ENCODE measurements at places on chromosomes 5 and 9.

GRCh38 chr9:16484744-16485143 lies 385.7 kb downstream of the BNC2 start:
- DNase-seq, result no peak

DNA sequence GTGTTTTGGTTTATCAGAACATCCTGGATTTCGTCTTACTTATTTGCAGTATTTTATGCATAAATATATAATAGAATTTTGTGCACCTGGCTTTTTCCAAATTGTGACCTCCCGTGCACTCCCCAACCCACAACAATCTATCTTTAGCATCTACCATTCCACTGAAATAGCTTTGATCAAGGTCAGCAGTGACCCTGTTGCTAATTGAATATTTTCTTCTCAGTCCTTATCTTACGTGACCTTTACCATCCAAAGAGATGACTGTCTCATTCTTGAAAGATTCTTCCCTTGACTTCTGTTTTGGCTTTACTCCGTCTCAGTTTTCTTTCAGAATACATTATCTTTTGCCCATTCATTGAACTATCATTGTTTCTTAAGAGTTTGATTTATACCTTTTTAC lies 18.4 kb downstream of the NDUFS4 start:
- DNase-seq, result no peak

DNA sequence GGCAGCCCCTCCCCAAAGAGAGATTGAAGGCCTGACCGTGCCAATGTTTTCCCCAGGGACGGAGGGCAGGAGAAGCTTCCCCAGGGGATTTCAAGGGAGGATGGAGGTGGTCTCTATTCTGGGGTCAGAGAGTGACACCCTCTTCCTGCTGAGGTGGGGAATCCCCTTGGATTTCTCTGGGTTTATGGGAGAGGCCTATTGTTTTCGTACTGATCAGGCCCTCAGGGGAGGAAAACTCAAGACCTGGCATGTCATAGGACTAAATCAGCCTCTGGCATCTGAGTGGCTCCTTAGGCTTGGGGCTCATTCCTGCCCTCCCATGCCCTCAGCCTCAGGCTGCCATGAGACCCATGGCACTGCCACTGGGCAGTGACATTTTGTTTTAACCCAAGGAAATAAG lies 44.6 kb downstream of the IRF1 start:
- DNase-seq, result no peak

GRCh38 chr5:35884191-35884769 lies 27.6 kb downstream of the IL7R start:
- peak; percentile 93 for DNase-seq

GRCh38 chr5:124231230-124231629 lies 515.2 kb downstream of the ZNF608 start:
- DNase-seq, result no peak

DNA sequence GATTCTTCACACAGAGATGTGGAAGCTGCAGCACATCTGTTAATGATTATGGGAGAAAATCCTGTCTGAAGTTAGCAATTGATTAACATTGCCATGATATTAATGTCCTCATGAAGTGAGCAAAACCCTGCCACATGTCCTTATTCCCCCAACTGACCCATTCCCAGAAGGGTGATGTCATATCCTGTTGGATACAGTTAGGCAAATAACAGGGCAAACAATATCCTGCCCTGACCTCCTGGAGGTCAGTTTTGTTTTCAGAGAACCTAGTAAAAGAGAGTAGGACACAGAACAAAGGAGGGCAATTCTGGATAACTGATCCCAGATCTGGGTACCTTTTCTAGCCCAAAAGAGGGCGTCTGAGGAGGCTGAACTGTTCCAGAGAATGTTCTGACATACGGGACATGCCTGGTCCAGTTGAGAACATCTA lies 11.0 kb downstream of the ABLIM3 start:
- DNase-seq, result no peak

GRCh38 chr5:132601071-132601728 lies 44.4 kb downstream of the RAD50 start:
- no peak for DNase-seq

DNA sequence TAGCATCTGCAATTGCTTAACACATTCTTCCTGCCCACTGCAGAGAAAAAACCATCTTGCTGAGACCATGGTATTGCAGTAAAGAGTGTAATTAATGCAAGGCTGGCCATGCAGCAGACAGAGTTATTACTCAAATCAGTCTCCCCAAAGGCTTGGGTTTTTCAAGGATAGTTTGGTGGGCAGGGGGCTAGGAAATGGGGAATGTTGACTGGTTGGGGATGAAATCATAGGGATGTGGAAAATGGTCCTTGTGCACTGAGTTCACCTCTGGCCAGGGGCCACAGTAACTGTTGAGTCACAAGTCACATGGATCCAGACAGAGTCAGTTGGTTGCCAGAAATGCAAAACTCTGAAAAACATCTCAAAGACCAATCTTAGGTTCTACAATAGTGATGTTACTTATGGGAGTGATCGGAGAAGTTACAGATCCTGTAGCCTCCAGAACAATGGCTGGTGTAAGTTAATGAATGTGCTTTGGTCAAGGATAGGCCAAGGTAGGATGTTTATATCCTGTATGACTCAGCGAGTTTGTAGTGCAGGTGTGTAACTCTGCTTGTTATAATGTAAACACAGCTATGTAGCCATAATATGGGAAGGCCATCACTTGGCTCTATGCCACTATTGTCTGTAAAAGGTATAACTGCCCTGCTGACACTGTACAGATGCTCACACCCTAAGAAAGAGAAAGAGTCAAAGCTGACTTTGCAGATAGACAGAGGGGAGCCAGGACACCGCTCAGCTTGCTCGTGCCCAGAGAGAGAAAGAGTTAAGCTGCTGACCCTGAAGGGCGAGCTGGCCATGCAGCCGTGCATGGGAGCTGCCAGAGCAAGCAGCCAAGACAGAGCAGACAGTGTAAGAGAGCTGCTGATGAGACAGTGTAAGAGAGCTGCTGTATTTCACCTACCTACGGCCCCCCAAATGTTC lies 27.2 kb downstream of the C9orf152 start:
- DNase-seq, result no peak
